Hepatocyte (in vitro differentiated cells): ENCODE measurements at places on chromosomes 7 and 10. TPM values are rescaled to one million over a fixed set of nuclear protein-coding genes. Genes with fewer than 3 reads are reported as not detected.

AHCYL2 gene
- total RNA-seq = 16.7 and 20.0 TPM in 2 replicates

MRC1 gene
- 1.8 and 2.4 TPM in 2 replicates for total RNA-seq

UNC5B gene
- total RNA-seq = 12.4 and 15.5 TPM in 2 replicates

TRIM8 gene
- total RNA-seq = 41.3 and 53.3 TPM in 2 replicates

PAX4 gene
- total RNA-seq = 0.24 and 0.30 TPM in 2 replicates

SUN3 gene
- not detected in 2 replicates for total RNA-seq

ADARB2 gene
- total RNA-seq = 0.13 and 1.4 TPM in 2 replicates

PDCD11 gene
- 15.5 and 17.3 TPM in 2 replicates for total RNA-seq

LIPM gene
- not detected in 2 replicates for total RNA-seq

ZNF107 gene
- total RNA-seq = 1.8 and 2.2 TPM in 2 replicates

HMX2 gene
- not detected in 2 replicates for total RNA-seq

LRRD1 gene
- total RNA-seq = 0.08 and 0.77 TPM in 2 replicates

AKR1C8 gene
- total RNA-seq = not detected in 2 replicates

GNGT1 gene
- not detected in 2 replicates for total RNA-seq

ABCB4 gene
- total RNA-seq = 0.80 and 1.2 TPM in 2 replicates

CPEB3 gene
- 4.1 and 4.9 TPM in 2 replicates for total RNA-seq

BEND7 gene
- total RNA-seq = 8.2 and 8.9 TPM in 2 replicates
